ENCODE measurements at places on chromosomes 2 and 18.
A peak's percentile ranks its signal among the peaks of the same experiment; 100 is the strongest.

DNA sequence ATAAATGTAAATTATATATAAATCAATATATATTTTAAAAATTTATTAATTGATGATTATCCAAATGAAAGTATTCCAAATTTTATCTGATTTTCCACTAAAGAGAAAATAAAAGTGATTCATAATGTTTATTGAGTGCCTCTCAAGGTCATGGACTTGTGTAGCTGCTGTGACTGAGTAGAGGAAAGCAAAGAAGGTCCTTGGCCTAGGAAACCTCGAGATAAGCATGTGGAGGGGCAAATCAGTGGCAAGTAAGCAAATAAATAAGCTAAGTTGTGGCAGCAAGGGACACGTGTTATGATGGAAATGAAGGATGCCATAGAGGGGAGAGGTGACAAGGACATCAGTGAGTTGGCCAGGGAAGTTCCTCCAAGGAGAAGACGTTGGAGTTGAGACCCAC lies 866.1 kb upstream of the ID2 start:
- H3K27me3 ChIP-seq, result no peaks in the 10 kb centered on the region
- H3K27ac ChIP-seq, result no peak overlapping the region
- peaks cover 6% of the 10 kb centered on the region for H3K4me1 ChIP-seq
- no peak for DNase-seq

DNA sequence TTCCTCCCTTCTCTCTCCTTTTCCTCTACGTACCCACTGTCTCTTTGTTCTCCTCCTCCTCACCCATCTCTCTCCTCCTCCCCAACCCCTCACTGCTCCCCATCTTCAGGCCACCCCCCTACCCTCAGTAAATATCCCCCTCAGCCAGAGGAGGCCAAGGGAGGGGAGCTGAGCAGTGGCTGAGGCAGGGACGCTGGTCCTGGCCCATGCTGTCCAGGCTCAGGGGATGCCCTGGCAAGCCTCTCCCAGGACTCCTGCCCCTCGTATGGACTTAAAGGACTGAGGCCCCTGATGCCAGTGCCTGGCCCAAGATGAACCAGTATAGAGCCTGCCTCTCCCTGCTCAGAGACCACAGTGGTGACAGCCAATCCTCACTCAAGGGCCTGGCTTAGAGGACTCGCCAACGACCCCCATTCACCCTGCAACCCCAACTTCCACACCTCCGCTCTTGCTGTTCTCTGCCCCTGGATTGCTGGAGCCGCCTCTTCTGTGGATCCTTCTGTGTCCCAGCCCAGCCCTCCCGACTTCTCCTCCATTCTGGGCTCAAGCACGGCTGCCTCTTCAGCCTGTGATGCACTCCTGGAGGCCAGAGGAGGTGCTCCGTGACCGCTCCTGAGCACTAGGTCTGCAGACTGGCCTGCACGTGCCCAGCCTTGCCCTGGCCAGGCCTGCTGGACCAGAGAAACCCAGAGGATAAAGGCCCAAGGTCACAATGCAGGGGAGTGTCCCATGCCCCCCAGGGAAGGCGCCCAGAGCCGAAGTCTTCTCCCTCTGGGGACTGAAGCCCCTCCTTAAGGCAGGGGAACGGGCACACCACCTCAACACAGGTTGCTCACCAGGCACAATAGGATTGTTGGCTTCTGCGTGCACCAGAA lies 9.5 kb upstream of the DUSP2 start:
- peaks cover 19% of the 10 kb centered on the region for H3K4me1 ChIP-seq
- DNase-seq, result no peak
- H3K27me3 ChIP-seq, result no peaks in the 10 kb centered on the region
- peak overlapping the region; percentile 78 for H3K27ac ChIP-seq

GRCh38 chr2:67394734-67395133 lies 2.4 kb upstream of the ETAA1 start:
- no peak overlapping the region for H3K27ac ChIP-seq
- H3K4me1 ChIP-seq, result peaks cover 17% of the 10 kb centered on the region
- no peaks in the 10 kb centered on the region for H3K36me3 ChIP-seq

DNA sequence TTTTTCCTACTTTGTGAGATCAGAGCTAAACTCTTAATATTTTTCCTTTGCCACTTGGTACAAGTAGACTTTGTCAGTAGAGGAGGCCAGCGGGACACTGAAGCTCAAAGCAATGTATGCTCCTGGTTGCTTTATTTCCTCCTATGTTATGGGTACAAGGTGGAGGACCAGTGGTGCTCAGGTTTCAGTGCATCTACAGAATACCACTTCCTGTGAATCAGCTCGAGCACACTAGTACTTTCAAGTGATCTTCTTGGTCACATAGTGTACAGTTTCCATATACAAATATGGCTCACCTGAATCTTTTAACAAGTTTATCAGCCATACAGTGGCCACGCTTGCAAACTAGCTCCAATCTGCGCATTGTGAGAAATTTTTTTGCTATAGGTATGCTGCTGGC lies 1674.8 kb upstream of the TMEFF2 start:
- no peak for DNase-seq
- no peaks in the 10 kb centered on the region for H3K36me3 ChIP-seq
- H3K27ac ChIP-seq, result no peak overlapping the region
- no peaks in the 10 kb centered on the region for H3K27me3 ChIP-seq
- H3K4me3 ChIP-seq, result no peak overlapping the region
- H3K4me1 ChIP-seq, result no peaks in the 10 kb centered on the region

All from neural crest cell (in vitro differentiated cells).